ENCODE measurements at places on chromosomes 13 and 19. TPM values are rescaled to one million over a fixed set of nuclear protein-coding genes. Genes with fewer than 3 reads are reported as not detected.
A peak's percentile ranks its signal among the peaks of the same experiment; 100 is the strongest.

DNA sequence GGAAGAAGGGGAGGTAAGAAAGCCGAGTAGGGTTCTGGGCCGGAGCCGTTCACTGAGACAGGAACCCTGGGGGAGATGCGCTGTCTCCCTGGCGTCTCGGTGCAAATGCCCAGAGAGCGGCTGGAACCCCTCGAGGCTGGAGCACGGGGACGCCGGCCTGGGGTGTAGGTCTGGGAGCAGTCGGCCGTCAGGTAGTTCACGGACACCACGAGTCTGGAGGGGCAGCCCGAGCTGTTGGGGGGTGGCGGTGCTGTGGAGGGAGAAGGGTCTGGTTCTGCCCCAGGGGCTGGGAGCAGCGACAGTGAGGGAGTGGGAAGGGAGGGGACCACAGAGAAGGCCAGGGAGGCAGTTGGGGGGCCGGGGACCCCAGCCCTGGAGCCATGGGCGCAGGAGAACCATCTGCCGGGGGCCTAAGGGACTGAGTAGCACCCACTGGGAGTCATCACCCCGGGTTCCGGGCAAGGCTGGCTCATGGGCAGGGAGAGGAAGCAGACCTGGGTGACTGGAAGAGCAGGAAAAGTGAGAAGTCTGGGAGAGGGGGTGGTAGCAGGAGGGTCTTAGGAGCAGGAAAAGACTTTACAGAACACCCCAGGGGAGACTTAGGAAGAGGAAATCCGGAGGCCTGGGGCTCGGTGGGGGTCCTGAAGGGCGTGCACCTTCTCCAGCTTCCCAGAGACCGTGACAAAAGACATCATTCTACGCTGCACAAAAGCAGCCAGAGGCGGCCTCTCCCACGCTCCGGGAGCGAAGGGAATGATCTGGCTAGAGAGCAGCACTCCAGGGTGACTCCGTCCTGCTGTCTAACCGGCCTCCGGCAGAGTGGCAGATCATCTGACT lies 173.1 kb upstream of the SOX1 start:
- DNase-seq: no peak

GRCh38 chr13:33008946-33009722 lies 7.1 kb upstream of the KL start:
- no peak for DNase-seq

- DNase-seq: no peak
Observed at GRCh38 chr19:33134571-33135041, 2.7 kb downstream of the WDR88 start.

DNA sequence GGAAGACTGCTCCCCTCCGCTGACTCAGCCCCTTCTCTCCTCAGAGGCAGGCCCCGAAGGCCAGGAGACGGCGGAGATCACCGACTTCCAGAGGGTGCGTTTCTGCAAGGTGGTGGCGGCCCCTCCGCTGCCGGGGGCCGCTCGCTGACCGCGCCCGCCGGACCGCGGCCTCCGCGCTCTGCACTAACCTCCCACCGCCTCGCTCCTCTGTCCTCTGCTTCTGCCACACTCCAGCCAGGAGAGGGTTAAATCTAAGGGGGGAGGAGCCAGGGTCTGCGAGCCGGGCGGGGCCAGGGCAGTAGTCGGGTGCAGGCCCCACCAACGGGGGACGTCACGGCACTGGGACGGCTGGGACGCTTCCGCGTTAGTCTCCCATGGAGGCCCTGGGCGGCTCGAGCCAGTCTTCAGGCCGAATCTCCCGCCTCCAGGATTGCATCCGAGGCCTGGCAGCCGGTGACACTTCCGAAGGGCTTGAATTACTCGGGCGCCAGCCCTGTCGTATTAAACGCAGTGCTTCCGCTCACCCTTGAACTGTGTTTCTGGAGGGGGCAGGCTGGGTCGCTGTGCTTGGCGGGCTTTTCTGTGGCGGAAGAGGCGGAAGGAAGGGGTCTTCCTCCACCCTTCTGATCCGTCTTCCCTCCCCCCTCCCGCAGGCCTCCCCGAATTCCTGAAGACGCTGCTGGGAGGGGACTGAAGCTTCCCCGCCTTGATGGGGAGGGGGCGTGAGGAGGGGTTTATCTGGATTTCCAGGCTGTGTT lies 1.2 kb upstream of the INAFM1 start:
- DNase-seq: peak; percentile 78

DNA sequence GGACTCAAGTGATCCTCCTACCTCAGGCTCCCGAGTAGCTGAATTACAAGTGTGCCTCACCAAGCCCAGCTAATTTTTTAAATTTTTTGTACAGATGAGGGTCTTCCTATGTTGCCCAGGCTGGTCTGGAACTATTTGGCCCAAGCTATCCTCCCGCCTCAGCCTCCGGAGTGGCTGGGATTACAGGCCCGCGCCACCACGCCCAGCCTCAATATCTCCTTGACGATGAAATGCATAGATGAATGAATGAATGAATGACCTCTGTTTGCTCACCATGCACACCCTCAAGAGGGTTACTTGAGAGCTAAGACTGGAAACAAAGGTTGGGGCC lies 14.9 kb upstream of the AP1M2 start:
- no peak for DNase-seq

- no peak for DNase-seq
Observed at GRCh38 chr13:91066745-91067144, 280.7 kb upstream of the MIR17HG start.

DNA sequence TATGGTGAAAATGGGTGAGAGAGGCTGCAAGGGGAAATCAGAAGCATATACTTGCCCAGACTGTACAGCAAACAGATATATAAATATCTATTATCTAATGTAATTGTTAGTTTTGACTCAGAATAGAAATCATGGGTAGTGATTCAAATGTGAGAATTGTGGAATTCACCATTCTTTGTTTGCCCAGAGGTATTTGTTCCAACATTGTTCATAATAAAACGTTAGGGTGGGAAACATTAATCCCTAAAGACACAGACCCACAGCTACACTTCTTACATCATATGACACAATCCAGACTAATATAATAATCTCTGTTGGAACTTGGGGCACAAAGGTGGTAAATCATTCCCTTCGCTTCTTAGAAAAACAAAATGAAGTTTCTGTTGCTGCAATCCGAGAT lies 646.5 kb upstream of the SLITRK6 start:
- DNase-seq: no peak

DNA sequence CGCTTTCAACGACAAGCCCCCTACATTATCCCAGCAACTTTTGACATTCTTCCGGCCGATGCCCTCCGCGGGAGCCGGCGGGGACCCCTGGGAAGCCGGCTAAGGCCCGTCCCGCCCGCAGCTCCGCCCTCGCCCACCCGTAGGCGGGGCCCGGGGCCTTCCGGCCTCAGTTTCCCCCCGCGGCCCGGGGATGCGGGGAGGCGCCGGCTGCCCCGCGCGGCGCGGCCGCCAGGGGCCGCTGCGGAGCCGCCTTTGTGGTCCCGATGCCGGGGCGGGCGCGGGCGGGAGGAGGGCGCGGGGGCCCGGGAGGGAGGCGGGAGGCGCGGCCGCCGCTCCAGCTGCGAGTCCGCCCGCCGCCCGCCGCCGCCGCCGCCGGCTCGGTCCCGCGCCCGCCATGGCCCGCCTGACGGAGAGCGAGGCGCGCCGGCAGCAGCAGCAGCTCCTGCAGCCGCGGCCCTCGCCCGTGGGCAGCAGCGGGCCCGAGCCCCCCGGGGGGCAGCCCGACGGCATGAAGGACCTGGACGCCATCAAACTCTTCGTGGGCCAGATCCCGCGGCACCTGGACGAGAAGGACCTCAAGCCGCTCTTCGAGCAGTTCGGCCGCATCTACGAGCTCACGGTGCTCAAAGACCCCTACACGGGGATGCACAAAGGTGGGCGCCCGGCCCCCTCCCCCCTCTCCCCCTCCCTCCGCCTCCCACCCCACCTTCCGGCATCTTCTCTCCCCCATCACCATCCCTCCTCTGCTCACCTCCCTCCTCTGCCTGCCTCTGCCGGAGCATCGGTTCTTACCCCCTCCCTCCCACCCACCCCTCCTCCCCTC lies at the start of gene CELF5:
Gene CELF5, plus strand, starts transcription at position 316 of the 823 bp plus-strand sequence. Its CDS starts 79 bp downstream, at position 395.
- no peak for DNase-seq

DNA sequence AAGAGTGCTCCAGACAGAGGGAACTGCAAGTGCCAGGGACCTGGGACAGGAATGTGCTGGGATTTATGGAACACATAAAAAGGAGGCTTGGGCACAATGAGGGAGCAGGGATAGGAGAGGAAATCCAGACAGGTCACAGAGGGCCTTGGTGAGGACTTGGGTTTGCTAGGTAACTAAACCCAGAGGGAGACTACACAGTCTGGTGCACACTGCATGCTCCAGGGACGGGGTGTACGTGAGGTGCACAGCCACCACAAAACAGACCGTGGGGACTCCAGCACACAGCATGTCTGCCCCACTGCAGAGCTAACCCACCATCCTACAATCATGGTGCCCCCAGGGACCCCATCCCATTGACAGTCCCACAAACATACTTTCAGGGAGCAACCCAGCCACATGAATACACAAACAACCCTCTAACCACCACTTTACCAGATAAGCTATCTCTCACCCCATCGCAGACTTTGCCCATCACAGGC lies 5.5 kb upstream of the ZFP36 start:
- DNase-seq: no peak

- DNase-seq: no peak
Observed at GRCh38 chr19:49807058-49807903, 5.8 kb downstream of the FUZ start.

DNA sequence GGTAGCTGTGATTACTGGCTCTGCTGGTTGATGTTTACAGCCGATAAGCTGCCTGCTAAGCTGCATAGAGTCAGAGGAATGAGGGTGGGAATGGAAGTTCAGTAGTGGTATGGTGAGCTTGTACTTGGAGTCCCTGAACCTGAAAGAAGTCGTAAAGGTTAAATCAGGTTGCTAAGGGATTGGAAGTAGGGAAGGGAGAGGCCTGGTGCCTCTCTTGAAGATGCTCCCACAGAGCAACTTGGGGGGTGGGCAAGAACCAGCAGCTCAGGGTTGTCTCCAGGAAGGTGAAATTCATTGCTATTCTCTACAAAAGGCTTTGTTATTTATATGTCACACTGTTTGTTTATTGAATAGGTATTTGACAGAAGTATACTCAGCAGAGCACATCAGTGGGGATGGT lies 73.8 kb upstream of the OLFM4 start:
- DNase-seq: no peak

The SLC6A16 gene
- 2.4 TPM for total RNA-seq

The FSD1 gene
- total RNA-seq: not detected

The HCST gene
- 4.5 TPM for total RNA-seq

The C19orf81 gene
- not detected for total RNA-seq

The PSG3 gene
- not detected for total RNA-seq

The OSCAR gene
- total RNA-seq: 4.6 TPM

All from thoracic aorta (tissue), 2 donors.